Right lung (tissue), 10 donors: ENCODE measurements at places on chromosomes 6 and 20.

DNA sequence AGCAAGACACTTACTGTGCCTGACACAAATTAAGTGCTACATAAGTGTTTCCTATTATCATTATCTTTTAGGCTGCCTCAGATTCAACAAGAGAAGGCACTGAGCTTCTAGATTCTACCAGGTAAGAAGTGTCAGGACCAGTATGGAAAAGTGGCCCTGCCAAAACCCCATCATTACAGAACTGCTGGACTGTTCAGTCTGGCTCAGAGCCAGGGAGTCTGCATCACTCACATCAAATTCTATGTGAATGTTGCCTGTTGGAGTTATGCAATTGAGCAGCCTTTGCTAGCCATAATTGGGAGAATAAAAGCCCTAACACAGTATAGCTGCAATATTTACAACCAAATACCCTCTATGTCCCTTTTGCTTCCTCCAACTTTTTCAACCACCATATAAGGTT lies 70.9 kb downstream of the ATG5 start:
- DNase-seq, result no peak

DNA sequence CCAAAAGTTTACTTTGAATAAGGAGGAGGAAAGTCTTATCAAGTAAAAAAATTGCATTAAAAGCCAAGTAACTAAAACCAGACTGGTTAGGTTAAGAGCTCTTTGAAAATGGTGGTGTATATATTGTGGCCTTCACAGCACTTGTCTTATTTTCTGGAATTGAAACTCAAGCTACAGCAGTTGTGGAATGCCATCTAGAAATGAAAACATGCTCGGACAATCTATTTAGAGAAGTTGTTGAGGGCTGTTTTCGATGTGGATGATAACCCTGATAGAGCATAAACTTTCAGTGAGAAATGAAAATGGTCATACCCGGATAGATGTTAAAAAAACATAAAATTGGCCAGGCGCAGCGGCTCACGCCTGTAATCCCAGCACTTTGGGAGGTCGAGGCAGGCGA lies 47.0 kb downstream of the ARID1B start:
- no peak for DNase-seq

GRCh38 chr6:131875647-131876046 lies 67.8 kb downstream of the ENPP1 start:
- DNase-seq, result no peak

- no peak for DNase-seq
Observed at GRCh38 chr6:165728216-165728615, 65.2 kb upstream of the PDE10A start.

DNA sequence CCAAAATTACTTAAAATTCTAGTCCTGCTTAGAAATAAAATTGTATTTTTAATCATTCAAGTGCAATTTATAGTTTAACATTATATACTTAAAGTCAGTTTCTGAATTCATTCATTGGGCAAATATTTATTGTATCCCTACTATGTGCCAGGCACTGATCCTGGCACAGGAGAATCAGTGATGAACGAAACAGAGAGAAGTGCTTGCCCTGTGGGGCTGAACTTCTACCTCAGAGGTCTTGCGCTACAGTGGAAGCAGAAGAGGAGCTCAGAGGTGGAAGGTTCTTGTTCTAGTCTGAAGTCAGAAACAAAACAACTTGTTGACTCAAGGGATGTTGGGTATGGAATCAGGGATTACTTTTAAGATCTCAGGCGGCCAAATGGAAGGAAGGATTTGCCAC lies 6.0 kb downstream of the CLDN20 start:
- no peak for DNase-seq

GRCh38 chr20:46028772-46029371 lies at the start of gene SLC12A5:
Gene SLC12A5, plus strand, starts transcription at chr20:46029215. Its CDS starts 130 bp downstream, at chr20:46029345.
- DNase-seq, result no peak
